ENCODE measurements at places on chromosomes 5 and 9.

GRCh38 chr9:77563174-77563573 is 84.9 kb downstream of the GNA14 start:
- no peak for DNase-seq

DNA sequence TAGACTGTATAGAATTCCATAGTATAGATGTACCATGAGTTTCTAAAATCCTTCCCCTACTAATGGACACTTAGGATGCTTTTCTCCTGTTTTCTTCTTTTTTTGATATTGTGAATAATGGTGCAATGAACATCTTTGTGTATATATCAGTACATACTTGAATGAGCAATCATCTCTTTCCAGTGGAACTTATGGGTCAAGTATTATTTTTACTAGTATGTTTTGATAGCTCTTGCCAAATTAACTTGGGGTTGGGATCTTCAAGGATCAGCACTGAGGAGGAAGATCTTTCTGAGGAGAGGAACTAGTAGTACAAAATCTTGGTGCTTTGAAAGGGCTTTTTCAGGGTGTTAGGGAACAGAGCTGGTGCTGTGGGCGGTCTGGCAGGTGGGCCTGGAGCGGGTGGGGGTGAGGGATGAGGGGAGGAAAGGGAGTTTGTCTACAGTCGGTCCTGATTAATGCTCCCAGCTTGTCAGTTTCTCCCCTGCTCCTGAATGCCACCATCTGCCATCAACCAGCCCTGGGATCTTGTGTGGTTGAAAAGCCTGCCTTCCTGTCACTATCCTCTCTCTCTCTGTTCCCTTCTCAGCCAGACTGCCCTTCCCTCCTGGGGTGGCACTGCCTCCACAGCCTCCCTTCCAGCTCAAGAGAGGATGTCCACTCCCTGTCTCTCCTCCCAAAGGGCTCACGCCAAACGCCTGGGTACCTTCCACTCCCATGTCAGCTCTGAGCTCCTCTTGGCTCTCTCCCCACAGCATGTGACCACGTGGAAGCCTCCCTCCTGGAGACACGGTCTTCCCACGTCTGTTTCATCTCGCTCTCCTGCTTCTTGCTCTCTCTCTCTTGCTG is 185.9 kb downstream of the DAB2IP start:
- DNase-seq, result no peak

DNA sequence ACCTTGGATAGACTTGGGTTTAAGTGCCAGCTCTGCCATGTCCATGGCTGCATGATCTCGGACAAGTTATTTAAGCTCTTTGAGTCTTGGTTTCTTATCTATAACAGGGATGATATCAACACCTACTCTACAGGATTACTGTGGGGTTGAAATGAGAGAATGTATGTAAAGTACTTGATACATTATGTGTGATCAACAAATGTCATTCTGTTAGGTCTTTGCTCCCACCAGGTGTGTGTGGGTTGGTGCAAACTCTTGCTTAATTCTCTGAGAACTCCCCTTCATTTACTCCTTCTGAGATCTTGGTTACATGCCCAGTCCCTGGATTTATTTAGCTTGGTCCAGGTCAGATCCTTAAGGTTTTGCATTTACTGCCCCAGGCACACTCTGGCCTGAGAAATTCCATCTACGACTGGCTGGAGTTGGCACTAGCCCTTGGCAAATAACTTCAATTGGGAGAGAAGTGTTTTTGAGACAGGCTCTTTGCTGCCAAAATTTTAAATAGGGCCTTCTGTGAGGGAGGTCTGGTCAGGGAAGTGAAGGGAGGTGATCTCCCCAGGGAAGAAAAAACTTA is 63.5 kb upstream of the KLF9 start:
- DNase-seq, result no peak

GRCh38 chr9:108316066-108316465 is 539.7 kb downstream of the ACTL7B start:
- no peak for DNase-seq

- no peak for DNase-seq
Measured at GRCh38 chr5:139689631-139690063, 41.5 kb downstream of the CXXC5 start.

DNA sequence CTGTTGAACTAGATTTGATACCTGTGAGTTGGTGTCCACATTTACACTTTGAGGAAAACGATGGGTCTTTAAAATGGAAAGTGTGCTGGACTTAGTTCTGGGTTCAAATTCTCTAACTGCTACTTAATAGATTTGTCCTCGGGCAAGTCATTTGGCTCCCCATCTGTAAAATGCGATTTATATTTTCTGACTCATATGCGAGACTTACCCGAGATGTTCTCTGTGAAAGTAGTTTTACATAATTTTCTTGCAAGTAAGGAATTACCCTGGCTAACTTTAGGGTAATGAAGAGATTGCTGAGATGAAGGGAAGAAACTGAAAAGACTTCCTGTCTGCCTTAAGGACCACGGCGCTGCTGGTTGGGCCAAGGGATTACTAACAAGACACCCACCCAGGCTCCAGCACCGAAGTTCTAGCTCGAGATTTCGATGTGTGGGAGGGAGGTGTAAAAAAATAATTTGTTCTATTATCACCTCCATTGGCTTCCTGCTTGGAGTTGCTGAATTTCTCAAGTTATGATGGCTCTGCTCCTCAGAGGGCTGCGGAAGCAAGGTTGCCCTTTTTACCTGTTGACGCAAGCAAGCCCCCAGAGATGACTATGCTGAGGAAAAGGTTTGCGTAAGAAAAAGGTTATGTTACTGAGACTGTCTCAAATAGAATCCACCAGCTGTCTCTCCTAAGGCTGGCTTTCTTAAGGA is 24.1 kb downstream of the PCSK1 start:
- DNase-seq, result no peak

DNA sequence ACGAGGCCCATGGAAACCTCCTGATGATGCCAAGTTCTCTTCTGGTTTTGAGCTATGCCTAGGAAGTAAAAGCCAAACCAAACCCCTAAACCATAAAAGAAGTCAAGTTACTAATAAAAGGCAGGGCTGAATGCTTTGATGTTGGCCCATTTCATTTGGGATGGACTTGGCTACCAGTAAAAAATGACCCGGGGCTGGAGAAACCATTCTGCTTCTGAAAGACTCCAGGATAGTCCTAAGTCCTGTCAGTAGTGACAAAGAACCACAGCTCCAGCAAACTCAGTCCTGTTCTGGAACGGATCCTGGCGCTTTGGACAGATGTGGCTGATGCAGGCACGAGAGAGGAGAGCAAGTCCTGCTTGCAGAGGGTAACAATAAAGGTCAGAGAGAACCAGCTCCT is 68.6 kb downstream of the SH3PXD2B start:
- DNase-seq, result no peak

DNA sequence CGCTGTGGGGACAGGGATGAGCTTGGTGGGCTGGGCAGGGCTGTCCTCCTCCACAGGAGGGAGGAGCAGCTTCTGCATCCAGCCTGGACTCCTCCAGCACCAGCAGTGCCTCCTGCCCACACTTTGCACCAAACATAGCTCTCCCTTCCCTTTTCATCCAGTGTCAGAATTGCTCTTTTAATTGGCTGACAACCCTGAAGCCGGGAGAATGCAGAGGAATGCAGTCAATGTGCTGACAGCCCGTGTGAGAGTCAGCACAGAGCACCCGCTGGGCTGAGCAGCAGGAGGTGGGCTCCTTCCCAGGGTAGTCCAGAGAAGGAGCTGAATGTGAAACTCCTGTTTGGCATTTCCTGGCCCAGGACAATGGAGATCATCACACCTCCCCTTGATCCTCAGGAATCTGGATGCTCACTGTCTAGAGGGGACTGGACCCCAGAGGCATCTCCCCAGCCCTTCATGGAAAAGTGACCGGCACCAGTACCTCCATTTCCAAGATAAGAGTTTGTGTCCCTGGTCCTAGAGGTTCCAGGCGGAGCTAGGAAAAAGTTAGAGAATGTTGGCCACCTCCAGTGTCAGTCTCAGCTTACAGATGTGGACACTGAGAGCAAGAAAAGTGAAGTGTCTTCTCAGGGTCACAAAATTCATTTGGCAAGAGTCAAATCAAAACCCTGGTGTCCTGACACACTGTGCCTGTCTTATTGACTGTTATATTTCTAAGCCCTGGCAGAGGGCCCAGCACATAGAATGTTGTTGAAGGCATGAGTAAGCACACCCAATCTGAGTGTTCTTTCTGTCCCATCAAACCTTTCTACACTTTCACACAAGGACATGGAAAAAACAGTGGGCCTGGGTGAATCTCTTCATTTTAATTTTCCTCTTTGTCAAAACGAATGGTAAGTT is 202.1 kb downstream of the SNX18 start:
- DNase-seq, result no peak

DNA sequence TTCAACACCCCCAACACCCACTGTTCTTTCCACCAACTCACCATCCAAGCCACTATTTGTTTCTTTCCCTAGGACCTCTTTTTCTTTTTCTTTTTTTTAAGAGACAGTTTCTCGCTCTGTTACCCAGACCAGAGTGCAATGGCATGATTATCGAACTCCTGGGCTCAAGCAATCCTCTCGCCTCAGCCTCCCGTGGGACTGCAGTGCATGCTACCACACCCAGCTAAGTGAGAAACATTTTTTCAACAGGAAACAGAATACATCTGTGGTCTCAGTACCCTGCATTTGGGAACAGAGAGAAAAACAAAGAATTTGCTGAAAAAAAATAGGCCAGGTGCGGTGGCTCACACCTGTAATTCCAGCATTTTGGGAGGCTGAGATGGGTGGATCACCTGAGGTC is 24.6 kb downstream of the B4GALT1 start:
- DNase-seq, result no peak

DNA sequence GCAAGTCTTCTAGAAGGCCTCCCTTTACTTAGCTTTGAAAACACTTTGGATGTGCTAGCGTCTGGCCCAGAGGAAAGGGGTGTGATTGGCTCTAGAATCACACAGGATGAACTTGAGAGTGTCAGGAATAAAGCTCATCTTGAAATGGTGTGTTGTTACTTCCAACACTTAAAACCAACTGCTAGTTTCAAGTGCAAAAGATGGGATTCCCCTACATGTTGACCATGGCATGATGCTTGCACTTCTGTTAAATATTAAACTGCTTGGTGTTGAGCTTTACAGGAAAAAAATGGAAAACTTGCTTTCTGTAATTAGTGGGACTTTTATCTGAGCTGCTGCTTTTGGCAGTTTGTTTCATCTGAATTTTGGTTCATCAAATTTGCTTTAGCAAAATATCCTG is 261.1 kb downstream of the MED10 start:
- DNase-seq, result no peak

DNA sequence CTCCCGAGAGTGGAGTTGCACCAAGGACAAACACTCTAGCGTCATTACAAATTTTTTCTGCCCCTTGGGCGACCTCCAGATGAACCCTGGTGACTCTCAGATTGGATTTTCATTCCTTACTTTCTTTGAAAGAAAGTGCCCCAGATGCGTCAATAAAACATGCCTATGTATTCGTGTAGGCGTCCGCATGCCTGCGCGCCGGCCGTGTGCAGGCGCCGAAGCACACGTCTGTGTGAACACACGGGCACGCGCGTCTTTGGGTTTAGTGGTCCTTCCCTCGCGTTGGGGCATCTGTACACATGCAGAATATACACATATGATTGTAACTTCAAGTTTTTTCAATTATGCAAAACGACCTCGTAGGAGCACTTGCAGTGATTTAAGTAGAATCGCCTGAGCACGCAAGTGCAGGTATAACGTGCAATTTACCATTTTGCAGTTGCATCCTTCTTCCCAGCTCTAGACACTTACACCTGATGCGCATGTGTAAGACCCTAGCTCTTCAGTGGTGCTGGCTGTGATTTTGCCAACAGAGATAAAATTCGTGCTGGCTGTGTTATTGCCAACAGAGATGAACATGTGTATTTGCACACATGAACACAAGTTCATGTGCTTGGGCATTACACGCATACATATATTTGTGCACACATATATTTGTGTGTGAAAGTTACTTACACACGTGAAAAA is 1.9 kb upstream of the LHX2 start:
- DNase-seq, result no peak

- DNase-seq, result no peak
Measured at GRCh38 chr5:121693864-121694263, 157.8 kb upstream of the FTMT start.

DNA sequence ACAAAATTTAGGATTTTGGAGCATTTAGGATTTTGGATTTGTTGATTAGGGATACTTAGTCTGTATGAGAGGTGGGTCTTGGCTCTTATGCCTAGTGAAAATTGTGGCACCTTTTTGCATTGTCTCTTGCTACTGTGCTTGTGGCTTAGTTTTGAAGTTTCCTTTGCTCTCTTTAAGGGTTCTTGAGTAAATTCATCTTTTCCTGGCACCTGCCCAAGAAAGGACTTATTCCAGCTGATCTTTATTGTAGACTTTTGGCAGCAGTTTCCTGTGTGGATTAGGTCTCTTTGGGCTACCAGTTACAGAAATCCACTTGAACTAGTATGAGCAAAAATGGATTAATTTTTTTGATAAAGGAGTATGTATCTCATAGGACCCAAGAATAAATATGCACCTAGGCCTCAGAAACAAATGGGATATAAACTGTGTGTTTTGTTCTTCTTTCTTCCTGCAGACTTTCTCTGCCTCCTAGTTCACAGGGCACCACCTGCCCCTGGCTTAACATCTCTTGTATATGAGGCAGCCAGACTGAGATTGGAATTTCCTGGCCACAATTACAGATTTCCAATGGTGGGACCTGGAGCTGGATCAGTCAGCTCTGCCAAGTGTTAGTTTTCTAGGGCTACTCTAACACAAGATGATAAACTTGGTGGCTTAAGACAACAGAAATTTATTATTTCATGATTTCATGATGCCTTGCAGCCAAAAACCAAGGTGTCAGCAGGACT is 44.6 kb downstream of the FOCAD start:
- no peak for DNase-seq

DNA sequence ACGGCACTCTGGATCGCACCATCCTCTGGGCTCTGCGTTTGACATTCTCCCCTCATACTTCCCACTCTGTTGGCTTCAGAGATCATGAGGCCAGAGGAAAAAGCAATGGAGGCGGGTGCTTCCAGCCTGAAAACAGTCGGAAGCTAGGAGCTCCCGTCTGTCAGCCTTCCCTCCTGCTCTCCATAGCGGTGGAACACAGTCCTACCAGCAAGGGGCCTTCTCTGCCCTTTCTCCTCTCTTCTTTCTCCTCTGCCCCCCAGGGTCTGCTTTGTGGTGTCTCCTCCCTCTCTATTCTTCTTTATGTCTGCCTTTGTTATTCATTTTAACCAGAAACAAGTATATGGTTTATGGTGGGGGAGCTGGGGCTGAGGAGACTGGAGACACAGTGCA is 152.5 kb upstream of the NFIB start:
- no peak for DNase-seq

- DNase-seq, result no peak
Measured at GRCh38 chr5:53783624-53784228, 223.3 kb downstream of the NDUFS4 start.

GRCh38 chr9:121815084-121815483 is 163.7 kb downstream of the DAB2IP start:
- DNase-seq, result no peak

- DNase-seq, result no peak
Measured at GRCh38 chr9:135951889-135952663, 9.1 kb downstream of the UBAC1 start.

DNA sequence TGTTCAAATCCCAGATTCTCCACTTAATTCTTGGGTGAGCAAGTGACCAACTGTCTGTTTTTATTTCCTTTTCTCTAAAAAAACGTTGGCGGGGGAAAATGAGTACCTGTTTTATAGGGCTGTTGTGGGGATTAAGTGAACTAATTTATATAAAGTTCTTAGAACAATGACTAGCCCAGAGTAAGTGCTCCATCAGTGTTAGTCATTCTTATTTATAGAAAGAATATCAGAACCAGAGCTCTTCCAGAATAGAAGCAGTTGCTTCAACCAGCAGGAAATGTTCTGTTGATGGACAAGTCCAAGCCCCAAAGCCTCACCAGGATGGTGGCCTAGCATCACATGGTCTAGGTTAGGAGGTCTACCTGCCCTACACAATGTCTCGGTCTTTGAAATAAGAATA is 379.2 kb downstream of the ACTL7B start:
- no peak for DNase-seq
